ENCODE measurements at places on chromosomes 6 and 20. TPM values are rescaled to one million over a fixed set of nuclear protein-coding genes. Genes with fewer than 3 reads are reported as not detected.

DNA sequence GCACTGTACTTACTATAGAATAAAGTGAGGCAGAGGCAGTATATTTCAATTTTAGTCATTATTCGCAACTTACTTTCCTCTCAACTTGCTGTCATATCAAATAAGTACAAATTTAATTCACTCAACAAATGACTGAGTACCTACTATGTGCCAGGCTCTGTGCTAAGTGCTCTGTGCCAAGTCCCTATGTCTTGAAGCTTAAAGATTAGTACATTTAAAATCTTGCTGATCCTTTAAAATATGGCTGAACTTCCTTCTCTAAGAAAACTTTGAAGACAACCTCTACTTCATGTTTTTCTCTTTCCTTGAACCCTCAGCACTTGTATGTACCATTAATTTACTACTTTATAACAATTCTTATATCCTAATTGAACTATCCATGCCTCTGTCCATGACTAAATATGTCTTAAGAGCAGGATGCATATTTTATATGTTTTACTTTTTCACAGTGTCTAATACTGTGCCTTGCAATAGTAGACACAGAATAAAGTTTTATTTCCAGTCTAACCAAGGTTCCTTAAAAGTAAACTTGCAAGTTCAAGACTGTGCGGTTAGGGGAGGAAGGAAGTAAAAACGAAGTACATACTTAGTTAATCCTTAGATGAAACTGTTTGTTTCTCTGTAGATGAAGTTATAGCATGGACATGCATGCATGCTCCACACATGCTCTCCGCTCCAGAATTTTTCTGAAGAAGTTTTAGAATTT is 10.0 kb upstream of the LATS1 start:
- DNase-seq = no peak

GRCh38 chr20:8386991-8387390 is 254.9 kb downstream of the PLCB1 start:
- DNase-seq = no peak

DNA sequence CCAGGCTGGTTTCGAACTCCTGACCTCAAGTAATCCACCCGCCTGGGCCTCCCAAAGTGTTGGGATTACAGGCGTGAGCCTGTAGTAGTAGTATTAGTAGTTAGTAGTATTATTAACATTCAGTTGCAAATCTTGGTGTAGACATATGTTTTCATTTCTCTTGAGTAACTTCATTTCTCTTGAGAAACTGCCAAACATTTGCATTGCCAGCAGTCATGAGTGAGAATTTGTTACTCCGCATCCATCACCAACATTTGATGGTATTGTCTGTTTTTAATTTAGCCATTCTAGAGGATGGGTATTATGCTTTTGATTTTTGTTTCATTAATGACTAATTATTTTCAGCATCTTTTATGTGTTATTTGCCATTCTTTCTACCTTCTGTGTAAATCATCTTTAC is 1.5 kb upstream of the ERVFRD-1 start:
- DNase-seq = no peak

The NUS1 gene
- 29.7 TPM for total RNA-seq

The TRIM10 gene
- not detected for total RNA-seq

The SLC25A27 gene
- 31.9 TPM for total RNA-seq

All from progenitor cell of endocrine pancreas (in vitro differentiated cells).